ENCODE measurements at places on chromosomes 1 and 21.

DNA sequence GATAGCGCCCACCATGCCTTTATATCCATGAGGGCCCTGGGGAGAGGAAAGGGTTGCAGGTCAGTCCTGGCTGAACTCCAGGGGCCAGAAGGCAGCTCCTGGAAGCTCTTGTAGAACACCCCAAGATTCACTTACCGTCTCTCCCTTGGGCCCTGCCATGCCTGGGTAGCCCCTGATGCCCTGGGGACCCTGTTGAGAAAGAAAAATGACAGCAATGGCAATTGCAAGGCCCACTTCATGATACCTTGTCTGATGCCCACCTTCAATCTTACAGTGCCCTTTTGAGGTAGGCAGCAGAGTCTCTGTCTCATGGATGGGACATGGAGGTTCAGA, 7.0 kb downstream of the COL9A2 start:
- no peak for DNase-seq

GRCh38 chr1:27383039-27383605, at the start of gene CD164L2:
CD164L2 (minus strand) TSS chr1:27383333; CDS start chr1:27383239, 94 bp downstream.
- no peak for DNase-seq

DNA sequence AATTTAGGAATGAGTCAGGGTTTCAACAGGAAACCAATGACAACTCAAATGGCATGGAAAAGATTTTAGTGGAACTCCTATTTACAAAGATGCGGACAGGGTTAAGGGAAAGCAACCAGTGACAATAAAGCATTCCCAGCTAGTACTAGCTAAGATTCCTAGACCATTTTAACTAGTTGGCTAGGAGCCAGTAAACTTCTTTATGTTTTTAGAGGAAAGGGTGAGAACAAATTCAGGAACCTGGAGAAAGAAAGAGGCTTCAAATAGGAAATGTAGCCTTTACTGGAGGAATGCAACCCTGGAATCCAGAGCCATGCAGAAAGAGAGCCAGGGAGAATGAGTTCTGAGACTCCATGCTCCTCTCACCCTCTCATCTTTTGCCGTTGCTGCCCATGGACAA, 416.6 kb downstream of the KCTD3 start:
- DNase-seq: no peak

DNA sequence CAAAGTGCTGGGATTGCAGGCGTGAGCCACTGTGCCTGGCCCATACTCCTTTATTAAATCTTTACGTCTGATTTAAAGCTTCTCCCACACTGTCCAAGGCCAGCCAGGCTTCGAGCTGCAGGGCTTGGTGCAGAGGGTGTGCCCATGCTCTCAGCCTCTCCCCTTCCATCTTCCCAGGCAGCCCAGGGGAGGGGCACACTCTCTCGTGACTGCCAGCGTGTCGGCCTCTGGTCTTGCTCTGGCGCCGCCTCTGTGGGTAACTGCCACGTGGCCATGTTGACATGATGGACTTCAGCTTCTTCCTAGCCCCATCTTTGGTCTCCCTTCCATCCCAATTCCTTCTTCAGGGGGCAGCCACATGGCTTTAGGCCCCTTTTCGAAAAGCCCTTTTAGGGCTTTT, 4.7 kb downstream of the GPR137B start:
- DNase-seq: no peak

GRCh38 chr1:63713627-63714481, 60.0 kb upstream of the ROR1 start:
- no peak for DNase-seq

DNA sequence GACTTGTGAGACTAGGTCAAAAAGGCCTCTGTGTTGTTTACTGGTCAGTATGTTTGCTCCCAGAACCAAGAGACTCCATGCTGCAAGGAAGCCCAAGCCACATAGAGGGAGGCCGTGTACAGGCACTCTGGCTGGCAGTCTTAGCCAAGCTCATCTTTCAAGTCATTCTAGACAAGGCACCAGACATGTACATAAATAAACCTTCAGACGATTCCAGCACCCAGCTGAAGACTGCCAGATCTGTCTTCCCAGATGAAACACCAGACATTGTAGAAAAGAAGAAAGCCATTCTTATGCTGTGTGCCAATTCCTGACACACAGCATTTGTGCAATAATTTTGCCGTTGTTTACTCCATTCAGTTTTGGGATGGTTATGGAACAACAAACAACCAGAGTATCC, 595.5 kb downstream of the KIF26B start:
- no peak for DNase-seq
